H9 (cell line): ENCODE measurements at places on chromosomes 13 and 19.

GRCh38 chr19:50204811-50205675, 1.6 kb downstream of the MYH14 start:
- DNase-seq: peak; percentile 96

- DNase-seq: no peak
Observed at GRCh38 chr13:111945086-111945485, 121.9 kb upstream of the SOX1 start.

- no peak for DNase-seq
Observed at GRCh38 chr13:36006347-36006746, 124.8 kb downstream of the DCLK1 start.

GRCh38 chr19:33758541-33759013, 38.1 kb upstream of the KCTD15 start:
- DNase-seq: no peak

GRCh38 chr19:18157465-18158063, 4.6 kb downstream of the PIK3R2 start:
- DNase-seq: peak; percentile 76
